ENCODE measurements at places on chromosomes 6 and 20. TPM values are rescaled to one million over a fixed set of nuclear protein-coding genes. Genes with fewer than 3 reads are reported as not detected.

Gene PNPLA1
- not detected for total RNA-seq

Gene TUBB2A
- 5.0 TPM for total RNA-seq

Gene PRPF6
- 120 TPM for total RNA-seq

Gene CCDC170
- 0.82 TPM for total RNA-seq

Gene ARMC2
- total RNA-seq, result 2.5 TPM

Gene TENT5A
- total RNA-seq, result 40.0 TPM

Gene ME1
- 17.0 TPM for total RNA-seq

Gene RIPK1
- 20.0 TPM for total RNA-seq

Gene GATA5
- total RNA-seq, result not detected

Gene LY6G6C
- not detected for total RNA-seq

Gene CSTF1
- 36.1 TPM for total RNA-seq

Gene DNAAF9
- total RNA-seq, result 13.3 TPM

Gene GCNT2
- not detected for total RNA-seq

Gene FLRT3
- 0.54 TPM for total RNA-seq

Gene THEMIS
- total RNA-seq, result under 0.01 TPM

Gene UBE2C
- 53.3 TPM for total RNA-seq

Gene IL17A
- not detected for total RNA-seq

Gene DLK2
- 0.36 TPM for total RNA-seq

Gene ADTRP
- total RNA-seq, result 2.6 TPM

Gene SRC
- total RNA-seq, result 19.1 TPM

Gene CTAGE9
- total RNA-seq, result not detected

Gene SPEF1
- total RNA-seq, result 0.09 TPM

All from fibroblast of the aortic adventitia (primary cell).